WTC11 (cell line): ENCODE measurements at places on chromosomes 11 and 22.
A peak's percentile ranks its signal among the peaks of the same experiment; 100 is the strongest.

- peaks cover 6% of the 10 kb centered on the region; the same call in 1 of the 2 replicates for H3K36me3 ChIP-seq
- peaks cover 55% of the 10 kb centered on the region for H3K27me3 ChIP-seq
- H3K27ac ChIP-seq = no peak overlapping the region
- DNase-seq = no peak
- H3K4me3 ChIP-seq = peak overlapping the region; percentile 61
- H3K4me1 ChIP-seq = peaks cover 14% of the 10 kb centered on the region
Measured at GRCh38 chr22:29313576-29314466, 1.7 kb downstream of the RASL10A start.

DNA sequence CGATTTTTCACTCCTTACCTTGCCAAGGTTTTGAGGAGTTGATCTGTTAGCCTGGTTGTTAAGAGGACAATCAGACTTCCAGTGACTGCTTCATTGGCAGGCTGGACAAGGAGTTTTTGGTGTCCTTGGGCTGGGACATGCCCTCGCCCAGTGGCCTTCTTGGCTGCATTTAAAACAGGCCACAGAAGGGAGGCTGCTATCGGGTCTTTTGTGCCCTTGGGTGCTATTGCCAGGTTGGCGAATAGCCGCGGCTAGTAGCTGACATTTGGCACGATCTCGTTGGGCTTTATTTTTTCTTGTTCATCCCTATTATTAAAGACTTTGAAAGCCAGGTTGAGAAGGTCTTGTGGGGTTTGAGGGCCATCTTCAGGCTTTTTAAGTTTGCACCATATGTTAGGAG lies 99.4 kb downstream of the ELP4 start:
- no peaks in the 10 kb centered on the region for H3K36me3 ChIP-seq
- H3K27me3 ChIP-seq = no peaks in the 10 kb centered on the region
- H3K4me3 ChIP-seq = no peak overlapping the region
- peaks cover 16% of the 10 kb centered on the region for H3K4me1 ChIP-seq

DNA sequence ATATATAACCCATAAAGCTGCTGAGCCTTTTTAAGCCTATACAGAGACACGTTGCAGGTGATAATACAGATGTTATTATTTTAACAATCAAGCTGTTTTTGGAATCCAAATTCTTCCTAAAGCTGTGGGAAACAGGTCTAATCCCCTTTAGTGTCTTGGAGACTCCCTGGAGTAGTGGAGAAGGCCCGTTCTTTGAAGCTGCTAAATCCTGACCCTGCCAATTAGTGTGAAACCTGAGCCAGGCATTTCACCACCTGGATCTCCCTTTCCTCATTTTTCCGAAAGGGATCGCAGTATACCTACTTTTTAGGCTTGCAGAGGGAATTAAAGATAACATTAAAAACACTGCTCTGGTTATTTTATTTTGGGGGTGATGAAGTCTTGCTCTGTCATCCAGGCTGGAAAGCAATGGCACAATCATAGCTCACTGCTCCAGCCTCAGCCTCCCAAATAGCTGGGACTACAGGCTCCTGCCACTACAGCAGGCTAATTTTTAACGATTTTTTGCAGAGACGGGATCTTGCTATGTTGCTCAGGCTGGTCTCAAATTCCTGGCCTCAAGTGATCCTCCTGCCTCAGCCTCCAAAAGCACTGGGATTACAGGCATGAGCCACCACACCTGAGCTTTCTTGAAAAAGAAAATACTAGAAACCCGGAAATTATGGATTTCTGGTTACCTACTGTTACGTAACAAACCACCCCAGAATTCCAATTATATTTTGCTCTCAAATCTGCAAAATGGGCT lies 1.7 kb upstream of the EIF4ENIF1 start:
- H3K4me1 ChIP-seq = peaks cover 37% of the 10 kb centered on the region
- H3K27me3 ChIP-seq = no peaks in the 10 kb centered on the region
- H3K36me3 ChIP-seq = peaks cover 10% of the 10 kb centered on the region
- H3K27ac ChIP-seq = peak overlapping the region; percentile 98; the same call in 1 of the 2 replicates
- no peak for DNase-seq

DNA sequence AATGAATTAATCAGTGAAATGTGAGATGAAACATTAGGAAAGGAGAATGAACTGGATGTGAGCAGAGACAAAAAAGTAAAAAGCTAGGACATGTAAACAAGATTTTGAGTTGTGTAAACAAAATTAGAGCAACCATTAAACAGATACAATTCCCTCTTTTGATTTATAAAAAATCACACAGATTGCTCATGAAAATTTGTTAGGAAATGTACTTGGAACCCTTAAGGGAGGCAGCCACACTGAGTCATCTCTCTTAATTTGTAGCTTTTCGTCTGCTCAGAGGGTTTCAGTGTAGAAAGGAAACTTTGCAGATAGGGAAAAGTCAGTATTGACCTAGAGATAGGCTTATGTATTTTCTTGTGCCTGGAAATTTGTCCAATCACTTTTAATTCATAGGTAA lies 49.6 kb upstream of the ME3 start:
- H3K4me1 ChIP-seq = no peaks in the 10 kb centered on the region
- H3K27ac ChIP-seq = no peak overlapping the region
- no peak overlapping the region for H3K4me3 ChIP-seq
- H3K36me3 ChIP-seq = peaks cover 18% of the 10 kb centered on the region
- no peaks in the 10 kb centered on the region for H3K27me3 ChIP-seq
- DNase-seq = no peak
